ENCODE measurements at places on chromosomes 5 and 9.

GRCh38 chr9:136648751-136649150 is 14.0 kb upstream of the EGFL7 start:
- DNase-seq = no peak

GRCh38 chr9:131745610-131746009 is 5.7 kb upstream of the RAPGEF1 start:
- no peak for DNase-seq

GRCh38 chr5:4348423-4348822 is 752.8 kb downstream of the IRX1 start:
- DNase-seq = no peak

DNA sequence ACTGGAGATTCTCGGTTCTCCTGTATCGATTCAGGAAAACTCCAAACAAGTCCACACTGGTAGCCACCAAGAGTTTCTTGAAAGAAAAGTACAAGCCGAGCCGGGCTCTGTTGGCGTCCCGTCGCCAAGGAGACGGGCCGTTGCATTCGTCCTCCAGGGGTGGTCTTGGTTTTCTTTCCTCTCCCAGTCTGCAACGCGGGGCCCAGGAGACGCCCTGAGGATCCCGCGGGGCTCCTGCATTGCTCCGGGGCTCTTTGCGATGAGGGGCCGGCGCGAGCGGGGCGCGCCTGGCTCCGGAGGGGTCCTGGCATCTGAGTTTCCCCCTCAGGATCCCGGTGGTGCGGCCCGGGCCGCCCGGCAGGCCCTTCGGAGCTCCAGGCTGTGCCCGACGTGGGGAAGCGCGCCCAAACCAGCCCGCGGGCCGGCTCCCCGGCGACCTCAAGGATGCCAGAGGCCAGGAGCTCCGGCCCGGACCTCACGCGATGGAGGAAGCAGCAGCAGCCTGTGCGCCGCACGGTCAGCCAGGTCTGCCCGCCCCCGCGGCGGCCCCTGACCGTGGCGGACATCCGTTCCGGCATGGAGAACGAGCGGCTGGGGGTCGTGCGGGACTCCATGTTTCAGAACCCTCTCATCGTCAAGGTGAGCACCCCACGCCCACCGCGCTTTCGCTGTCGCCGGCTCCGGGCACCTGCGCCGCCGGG is at the start of gene CFAP77:
Gene CFAP77, plus strand, starts transcription at position 384 of the 701 bp plus-strand sequence. Its CDS starts 61 bp downstream, at position 445.
- DNase-seq = peak; percentile 46

GRCh38 chr5:144310621-144311020 is 139.9 kb downstream of the KCTD16 start:
- DNase-seq = no peak

DNA sequence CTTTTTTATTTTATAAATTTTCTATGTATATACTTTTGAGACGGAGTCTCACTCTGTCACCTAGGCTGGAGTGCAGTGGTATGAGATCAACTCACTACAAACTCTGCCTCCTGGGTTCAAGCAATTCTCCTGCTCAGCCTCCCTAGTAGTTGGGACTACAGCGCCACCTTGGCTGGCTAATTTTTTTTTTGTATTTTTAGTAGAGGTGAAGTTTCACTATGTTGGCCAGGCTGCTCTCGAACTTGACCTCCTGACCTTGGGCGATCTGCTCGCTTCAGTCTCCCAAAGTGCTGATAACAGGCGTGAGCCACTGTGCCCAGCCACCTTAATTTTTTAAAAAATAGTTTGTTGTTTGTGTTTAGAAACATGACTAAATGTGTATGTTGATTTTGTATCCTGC is 76.6 kb downstream of the FBXO4 start:
- DNase-seq = no peak

DNA sequence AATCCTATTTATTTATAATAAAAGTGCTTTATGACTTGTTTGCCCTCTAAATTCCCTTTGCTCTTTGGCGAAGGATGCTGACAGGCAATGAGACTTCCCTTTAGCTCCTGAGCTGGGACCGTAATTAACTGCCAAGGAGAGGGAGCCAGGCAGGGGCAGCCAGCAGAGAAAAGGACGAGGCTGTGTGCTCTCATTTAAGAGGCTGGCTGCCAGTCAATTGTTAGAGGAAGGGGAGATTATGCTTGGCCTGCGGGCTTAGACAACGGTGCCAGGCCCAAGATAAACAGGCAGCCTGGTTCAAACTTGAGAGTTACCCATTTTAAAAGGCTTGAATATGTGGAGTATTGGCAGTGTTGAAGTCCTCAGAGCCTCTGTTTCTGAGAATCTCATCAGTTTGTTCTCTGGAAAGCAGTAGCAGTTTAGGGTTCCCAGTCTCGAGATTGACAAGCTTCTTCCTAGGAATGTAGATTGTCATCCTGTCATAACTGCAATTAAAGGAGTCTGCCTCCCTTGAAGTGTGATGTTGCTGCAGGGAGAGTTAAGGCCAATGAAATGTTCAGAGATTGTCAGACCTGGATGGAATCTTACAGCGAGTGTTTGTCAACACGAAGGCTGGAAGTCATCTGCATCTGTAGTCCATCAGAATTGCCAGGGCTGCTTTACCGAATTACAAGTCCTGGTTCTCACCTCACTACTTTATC is 113.2 kb downstream of the JAKMIP2 start:
- no peak for DNase-seq

GRCh38 chr9:130935648-130936271 is 3.3 kb downstream of the FIBCD1 start:
- peak; percentile 38 for DNase-seq

DNA sequence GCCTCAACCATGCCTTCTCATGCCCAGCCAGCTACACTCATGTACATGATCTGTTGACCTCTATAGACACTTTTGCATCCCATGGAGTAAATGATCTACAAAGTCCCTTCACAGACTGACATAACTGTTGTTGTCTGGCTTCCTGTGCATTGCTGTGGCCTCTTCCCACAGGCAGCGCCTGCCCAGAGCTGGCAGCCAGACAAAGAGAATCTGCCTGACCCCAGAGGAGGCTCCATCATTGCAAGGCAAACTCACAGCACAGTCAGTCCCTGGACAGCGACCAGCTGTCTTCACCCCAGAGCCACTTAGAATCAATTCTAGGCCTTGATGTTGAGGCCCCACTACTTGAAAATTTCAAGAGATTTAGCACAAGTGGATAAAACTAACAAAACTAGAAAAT is 65.5 kb downstream of the INSYN2B start:
- DNase-seq = peak; percentile 67

GRCh38 chr9:116599342-116599884 is 87.7 kb upstream of the TRIM32 start:
- DNase-seq = no peak

DNA sequence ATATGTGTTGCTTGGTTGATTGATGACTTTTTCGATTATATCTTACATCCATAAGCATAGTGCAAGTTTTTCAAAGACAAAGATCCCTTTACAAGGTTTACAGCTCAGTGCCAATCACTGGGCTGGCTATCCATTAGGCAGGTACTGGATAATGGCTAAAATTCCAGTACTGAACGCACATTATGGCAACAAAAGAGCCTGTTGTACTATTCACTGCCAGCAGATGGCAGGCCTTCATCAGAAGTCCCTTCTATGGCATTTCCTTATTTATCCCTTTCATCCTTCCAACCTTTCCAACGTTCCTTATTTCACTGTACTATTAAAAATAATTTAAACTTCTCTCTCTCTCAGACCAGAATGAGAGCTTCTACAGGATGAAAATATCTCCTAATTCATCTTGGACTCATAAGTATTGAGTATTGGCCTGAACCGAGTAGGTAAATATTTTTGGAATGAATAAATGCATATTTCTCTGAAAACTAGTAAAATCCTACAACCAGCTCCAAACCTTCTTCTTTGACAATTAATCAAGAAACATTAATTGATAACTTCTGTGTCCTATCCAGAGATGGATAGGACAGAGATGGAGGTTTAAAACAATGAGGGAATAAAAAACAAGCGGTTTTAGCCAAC is 6.7 kb upstream of the WNT8A start:
- peak; percentile 72 for DNase-seq

- DNase-seq = peak; percentile 49
These were observed 348.0 kb downstream of the SEMA5A start for GRCh38 chr5:9197881-9198260.

DNA sequence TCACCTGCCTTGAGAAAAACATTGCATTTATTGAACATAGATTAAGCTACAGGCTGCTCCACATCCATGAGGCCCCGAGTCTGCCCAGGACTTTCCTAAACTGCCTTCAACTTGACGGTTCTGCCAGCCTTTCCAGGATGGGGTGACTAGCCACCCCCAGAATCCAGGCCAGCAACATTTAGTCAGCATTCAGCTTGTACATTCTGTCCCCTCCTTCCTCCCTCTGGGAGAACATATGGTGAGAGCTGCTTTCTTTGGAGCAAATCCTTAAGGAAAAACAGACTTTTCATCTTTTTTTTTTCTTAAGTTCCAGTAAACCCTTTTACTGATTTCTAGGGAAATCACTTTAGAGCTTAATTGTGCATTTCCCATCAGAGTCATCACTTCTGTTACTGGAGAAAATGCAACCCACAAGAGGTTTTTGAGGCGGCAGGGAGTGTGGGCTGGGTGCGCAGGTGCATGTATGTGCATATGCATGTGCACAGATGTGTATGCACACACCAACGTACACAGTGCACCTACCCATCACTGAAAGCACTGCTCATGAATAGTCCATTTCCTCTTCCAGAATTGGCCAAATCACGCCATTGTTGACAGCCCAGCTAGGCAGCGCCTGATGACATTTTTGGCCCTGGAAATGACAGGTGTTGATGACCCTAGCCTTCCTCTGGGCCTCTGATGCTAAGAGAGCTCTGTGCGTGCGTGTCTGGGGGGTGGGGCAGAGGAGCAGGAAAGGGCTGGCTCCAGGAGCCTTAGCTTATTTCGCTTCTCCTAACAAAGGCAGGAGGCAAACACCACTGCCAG is 145.6 kb downstream of the HSD17B3 start:
- peak; percentile 88 for DNase-seq

DNA sequence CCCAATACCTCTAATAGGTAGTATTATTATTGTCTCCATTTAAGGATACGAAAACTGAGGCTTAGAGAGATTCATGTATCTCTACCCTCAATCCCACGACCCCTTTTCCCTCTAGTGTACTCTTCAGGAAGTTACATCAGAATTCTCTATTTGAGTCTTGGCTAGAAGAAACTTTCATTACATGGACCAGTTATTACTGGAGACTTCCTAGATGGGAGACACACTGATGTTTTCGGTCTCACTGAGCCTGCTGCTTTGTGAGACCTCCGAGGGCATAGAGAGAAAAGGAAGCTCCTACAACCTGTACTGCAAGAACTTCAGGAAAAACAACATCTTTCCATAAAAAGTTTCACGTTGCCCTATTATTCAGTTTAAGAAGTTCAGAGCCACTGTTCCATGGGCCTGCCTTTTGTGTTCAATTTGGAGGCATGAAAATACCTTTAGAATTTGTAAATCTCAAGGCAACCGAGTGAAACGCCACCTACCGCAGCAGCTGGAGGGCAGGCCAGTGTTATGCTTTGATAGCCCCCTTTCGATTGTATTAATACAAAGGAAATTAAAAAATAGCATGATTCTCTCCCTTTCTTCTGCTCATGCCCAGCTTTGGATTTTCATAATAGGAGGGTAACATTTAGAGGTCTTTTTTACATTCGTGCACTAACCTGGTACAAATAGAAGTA is 223.3 kb downstream of the EBF1 start:
- no peak for DNase-seq

DNA sequence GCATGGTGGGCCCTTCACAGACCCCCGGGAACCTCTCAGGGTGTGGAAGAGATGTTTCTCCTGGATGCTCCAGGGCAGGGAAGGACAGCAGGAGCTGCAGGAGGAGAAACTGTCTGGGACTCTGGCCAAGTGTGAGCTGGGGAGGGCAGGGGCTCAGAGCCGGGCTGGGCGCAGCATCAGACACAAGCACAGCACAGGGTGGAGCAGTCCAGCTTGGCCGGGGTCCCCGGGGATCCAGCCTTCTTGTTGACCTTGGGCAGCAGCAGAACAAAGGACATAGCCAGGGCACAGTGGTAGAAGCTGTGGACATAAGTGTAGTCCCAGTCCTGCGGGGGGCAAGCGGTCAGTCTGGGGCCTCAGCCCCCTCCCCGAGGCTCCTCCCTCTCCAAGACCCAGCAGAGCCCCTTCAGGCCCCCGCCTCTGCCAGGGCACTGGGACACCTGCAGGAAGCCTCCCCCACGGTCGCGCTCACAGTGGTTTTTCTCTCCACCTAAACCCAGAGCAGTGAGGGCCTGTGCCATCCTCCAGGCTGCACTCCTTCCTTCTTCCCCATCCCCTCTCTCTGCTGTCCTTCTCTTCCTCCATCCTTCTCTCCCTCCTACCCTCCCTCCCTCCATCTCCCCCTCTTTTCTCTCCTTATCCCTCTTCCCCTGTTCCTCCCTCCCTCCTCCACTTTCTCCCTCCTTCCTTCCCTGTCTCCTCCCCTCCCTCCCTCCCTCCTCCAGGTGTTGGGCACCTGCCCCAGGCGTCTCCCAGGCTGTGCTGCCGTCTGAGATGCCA is 10.1 kb downstream of the MYMK start:
- no peak for DNase-seq

DNA sequence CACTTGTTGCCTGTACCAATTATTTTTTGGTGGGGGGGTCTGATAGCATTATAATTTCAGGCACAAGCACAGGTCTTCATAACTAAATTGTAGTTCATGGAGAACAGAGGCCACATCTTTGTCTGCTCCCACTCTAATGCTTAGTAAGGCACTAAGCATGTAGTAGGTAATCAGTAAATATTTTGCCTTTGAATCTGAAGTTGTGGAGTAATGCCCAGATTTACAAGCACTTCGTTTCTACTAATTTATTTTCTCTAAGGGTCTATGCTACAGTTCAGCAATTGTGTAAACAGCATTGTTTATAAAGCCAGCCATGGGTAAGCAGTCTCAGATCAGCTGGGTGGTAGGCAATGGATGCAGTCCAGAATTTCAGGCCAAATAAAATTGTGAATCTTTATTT is 78.6 kb downstream of the GRIA1 start:
- no peak for DNase-seq

- DNase-seq = no peak
These were observed 32.4 kb downstream of the DDX31 start for GRCh38 chr9:132637351-132637750.

DNA sequence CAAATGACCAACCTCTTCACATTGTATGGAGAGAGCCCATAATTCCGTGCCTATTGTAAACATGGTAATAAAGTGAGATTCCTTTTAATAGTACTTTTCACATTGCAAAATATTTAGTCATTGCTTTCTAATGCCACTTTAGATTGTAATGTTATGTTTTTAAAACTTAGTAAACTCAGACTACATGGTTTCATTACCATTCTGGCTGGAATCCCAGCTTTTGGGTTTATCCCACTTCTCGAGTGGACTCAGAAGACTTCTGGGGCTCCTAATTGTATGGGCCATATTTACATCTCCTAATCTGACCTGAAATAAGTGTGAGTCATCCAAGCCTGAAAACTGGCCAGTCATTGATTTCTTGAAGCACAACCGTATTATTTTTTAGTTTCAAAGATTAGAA is 217.6 kb downstream of the CAAP1 start:
- DNase-seq = no peak

- no peak for DNase-seq
These were observed 924.8 kb upstream of the CDH9 start for GRCh38 chr5:27963050-27963783.

GRCh38 chr5:115671939-115672338 is 46.1 kb upstream of the TMED7 start:
- DNase-seq = no peak

GRCh38 chr5:33769196-33769595 is 122.6 kb downstream of the ADAMTS12 start:
- DNase-seq = no peak

GRCh38 chr5:137622850-137623249 is 113.0 kb downstream of the KLHL3 start:
- no peak for DNase-seq

Data from fibroblast of mammary gland (primary cell).